Activated CD8-positive, alpha-beta memory T cell treated with anti-CD3 and anti-CD28 coated beads for 1 hour (primary cell): ENCODE measurements at places on chromosomes 1 and 21.

DNA sequence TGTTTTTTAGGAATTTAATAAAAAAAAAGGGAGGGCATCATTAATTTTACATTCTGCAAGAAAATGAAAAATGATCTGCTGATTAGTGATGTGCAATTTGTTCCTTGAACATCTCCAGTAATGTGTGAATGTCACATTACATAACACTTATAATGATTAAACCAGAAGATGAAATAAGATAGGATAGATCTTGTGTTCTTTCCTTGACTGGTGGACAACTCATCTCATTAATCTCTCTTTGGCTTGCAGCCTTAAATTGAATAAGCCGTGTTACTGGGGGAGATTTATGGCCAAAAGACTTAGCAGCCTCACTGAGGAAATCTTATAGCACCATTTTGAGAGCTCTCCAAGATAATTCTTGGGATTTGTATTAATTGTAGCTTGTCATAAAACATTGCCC, 217.2 kb downstream of the ST6GALNAC3 start:
- DNase-seq: no peak

- no peak for DNase-seq
These were observed 32.7 kb downstream of the EPHA10 start for GRCh38 chr1:37732111-37732780.

- DNase-seq: no peak
These were observed 290.4 kb downstream of the AKT3 start for GRCh38 chr1:243559575-243560162.

DNA sequence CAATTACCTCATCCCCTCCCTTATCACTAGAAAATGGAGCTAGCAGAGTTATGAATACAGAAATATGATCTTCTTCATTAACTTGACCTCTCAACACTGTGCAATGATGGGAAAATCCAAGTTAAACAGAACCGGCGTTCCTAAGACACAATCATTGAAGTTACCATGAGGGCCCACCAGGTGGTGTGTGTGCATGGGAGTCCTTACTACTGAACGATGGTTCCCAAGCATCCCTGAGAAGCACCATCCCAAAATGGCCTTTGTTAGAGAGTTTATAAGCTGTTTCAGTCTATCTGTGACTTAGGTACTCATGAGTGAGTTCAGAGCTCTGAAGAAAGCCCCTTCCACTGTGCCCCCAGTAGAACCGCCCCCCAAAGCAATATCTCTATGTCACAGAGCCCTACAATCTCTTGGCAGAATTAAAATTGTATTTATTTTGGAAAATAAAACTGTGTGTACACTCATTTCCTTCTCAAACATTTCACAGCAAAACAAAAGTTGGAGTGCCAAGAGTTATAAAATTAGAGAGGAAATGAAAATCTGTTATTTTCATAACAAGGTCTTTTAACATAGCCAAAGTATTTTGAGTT, 56.8 kb downstream of the PLD5 start:
- DNase-seq: no peak
